ENCODE measurements at places on chromosomes 16 and 17.

- DNase-seq = no peak
These were observed 40.5 kb upstream of the SKAP1 start for GRCh38 chr17:48470388-48471034.

DNA sequence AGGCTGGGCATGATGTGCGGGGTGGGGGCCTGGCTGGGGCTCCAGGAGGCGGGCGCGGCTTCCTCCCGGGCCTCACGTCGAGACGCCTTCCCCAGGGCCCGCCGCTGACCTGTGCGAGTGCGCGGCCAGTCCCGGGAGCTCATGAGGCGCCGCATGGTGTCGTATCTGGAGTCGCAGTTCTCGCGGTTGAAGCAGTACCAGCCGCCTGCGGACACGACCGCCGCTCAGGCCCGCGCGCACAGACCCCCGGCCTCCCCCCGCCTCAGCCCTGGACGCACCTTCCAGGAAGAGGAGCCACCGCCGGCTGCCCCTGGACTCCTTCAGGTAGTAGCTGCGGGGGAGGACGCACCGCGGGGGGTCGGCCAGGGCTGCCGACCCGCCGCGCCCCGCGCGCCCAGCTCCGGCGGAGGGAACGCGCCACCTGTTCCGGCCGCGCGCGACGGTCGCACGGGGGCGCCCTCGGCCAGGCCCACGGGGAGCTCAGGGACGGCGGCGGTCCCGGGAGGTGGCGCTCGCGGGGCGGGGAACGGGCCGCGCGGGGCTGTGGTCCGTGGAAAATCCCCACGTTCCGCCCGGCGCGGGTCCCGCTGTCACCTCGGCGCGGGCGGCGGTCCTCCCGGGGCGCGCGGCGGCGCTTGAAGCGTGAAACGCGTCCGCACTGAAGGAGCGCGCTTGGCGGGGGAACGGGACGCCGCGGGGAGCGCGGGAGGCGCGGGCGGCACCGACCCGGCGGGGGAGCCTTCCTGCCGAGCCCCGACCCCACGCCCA is 1.4 kb downstream of the NOTUM start:
- DNase-seq = peak; percentile 67

GRCh38 chr16:26697807-26698206 is 368.9 kb upstream of the C16orf82 start:
- DNase-seq = no peak

- DNase-seq = no peak
These were observed 16.7 kb downstream of the GNGT2 start for GRCh38 chr17:49193513-49194296.

DNA sequence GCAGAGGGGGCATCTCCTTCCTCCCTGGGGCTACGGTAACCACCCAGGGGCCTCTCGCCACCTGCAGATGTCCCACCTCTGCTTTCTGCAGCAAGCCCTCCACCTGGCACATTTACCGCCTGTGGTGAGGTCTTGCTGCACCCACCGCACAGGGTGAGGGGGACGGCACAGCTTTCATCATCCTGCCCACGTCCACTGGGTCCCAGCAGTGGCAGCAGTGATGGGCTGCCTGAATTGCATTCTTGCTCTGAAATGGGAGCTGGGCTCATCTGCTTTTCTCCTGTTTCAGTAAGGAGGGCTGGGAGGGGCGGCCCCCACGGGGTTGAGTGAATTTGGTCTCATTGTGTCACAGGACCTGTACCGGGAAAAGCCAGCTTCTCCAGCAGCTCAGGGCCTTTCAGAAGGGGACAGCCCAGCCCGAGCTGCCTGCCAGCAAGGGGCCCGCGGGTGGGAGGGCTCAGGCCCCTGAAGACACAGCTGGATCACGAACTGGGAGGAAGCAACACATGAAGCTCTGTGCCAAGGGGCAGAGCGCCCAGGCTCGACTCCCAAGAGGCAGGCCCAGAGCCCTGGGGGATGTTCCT is 12.7 kb downstream of the DNAAF8 start:
- DNase-seq = no peak

- DNase-seq = no peak
These were observed 296.4 kb downstream of the MAP2K6 start for GRCh38 chr17:69710926-69711325.

DNA sequence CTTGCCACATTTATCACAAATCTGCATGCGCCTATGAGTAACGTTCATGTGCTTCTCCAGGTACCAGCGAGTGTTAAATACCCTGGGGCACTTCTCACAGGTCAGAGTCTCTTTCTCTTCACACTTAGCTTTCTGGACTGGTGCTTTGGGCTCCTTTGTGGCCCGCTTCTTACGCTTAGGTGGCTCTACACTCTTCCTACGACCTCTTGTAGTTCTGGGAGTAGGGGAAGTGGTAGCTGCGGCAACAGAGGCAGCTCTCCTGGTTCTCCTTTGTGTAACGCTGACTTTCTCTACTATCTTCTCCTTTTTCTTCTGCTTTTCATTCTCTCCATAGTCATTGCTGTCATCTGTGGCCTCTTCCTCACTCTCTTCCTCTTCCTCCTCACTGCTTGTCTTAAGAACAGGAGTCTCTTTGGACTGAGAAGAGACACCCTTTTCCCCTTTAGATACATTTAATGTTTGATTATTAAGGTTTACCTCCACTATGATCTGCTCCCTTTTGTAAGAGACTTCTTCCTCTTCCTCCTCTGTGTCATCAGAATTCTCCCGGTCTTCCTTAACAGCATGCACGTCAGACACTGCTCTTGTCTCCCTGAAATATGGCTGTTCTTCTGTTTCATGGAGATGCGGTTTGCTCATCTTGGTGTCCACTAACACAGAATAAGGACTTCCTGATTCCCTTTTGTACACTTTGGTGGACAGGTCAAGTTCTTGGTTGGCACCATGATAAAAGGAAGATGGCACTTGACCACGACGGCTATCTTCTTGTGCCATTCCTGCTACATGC is 45.0 kb downstream of the ZNF652 start:
- no peak for DNase-seq

DNA sequence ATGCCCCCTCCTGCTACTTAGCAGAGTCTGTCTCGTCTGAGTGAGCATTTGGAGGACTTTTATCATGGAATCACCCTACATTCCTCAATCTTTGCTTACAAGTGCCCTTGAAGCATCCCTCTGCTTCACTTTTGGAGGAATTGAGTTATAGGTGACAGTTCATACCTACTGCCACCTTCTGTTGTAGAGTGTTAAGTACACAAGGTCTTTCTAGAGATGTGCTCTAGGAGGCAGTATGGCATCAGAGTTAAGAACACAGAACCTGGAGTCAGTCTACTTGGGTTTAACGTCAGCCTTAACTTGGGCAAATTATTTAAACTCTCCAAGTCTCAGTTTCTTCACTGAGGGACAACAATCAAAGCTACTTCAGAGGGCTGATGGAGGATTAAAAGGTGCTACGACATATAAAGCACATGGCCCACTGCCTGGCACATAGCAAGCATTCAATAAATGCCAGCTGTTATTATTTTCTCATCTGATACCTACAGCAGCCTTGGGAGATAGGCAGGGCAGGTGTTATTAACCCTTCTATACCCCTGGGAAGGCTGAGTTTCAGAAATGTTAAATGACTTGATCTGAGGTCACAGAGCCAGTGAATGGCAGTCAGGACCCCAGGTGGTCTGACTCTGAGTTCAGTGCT is 62.2 kb downstream of the UTP18 start:
- peak; percentile 27 for DNase-seq

DNA sequence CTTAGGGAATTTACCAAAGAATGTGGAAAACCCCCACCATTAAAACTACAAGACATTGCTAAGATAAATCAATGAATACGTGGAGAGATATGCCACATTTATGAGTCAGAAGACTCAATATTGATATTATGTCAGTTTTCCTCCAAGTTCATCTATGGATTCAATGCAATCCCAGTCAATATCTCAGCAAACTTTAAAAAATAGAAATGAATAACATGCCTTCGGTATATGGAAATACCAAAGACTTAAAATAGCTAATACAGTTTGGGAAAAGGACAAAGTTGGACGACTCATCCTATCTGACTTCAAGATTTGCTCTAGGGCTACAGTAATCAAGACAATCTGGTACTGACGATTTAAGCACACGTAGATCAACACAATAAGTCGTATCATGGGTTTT is 31.2 kb downstream of the PIK3R5 start:
- DNase-seq = no peak

- DNase-seq = peak; percentile 51
These were observed 724 bp downstream of the GAA start for GRCh38 chr17:80101946-80102663.

DNA sequence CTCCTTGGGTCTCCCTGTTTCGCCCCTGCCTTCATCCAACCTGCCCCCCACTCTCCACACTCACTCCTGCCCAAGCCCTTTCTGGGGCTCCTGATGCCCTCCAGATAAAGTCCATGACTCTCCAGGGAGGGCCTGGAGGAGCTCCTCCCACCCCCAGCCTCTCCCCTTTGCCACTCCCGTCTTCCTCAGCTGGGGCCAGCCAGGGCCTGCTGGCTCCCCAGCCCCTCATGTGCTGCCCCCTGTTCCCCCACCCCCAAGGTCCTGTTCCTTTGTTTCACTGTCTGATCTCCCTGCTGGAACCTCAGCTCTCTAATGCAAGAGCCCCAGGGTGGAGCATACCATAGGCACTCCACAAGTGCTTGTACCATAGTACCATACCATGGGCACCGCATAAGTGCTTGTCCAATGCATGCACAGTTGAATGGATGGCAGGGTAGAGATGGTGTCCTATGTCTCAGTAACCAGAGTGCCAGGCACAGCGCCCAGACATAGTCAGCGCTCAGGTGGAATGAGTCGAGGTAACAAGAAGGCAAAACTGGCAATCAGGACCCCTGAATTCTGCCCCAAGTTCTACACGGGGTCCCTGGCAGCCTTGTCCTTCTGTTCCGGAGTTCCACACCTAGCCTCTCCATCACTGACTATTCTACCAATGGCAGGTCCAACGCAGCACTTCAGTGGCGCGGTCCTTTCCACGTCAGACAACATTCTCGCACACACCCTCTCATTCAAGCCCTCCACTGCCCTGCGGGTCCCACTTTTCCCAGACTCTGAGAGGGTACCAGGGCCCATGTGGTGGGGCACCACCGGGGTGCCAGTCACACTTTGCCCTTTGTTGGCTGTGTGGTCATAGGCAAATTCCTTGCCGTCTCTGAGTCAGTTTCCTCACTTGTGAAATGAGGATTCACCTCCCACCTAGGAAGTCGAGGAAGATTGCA is 1.4 kb downstream of the PLCD3 start:
- DNase-seq = no peak

DNA sequence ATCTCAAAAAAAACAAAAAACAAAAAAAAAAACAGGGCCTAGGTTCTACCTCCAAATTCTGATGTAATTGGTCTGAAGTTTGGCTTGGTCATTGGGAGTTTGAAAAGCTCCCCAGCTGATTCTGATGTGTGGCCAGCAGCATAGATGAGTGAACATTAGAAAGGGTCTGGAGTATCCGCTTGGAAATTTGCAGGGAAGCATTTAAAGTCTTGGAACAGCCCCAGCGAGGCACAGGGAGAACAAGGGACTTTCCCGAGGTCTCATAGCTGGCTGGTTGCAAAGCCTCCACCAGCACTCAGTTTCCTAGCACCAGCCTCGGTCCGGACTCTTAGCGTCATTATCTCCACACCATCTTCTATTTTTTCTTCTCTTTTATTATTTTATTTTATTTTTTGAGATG is 70.8 kb downstream of the RAB11FIP4 start:
- no peak for DNase-seq

DNA sequence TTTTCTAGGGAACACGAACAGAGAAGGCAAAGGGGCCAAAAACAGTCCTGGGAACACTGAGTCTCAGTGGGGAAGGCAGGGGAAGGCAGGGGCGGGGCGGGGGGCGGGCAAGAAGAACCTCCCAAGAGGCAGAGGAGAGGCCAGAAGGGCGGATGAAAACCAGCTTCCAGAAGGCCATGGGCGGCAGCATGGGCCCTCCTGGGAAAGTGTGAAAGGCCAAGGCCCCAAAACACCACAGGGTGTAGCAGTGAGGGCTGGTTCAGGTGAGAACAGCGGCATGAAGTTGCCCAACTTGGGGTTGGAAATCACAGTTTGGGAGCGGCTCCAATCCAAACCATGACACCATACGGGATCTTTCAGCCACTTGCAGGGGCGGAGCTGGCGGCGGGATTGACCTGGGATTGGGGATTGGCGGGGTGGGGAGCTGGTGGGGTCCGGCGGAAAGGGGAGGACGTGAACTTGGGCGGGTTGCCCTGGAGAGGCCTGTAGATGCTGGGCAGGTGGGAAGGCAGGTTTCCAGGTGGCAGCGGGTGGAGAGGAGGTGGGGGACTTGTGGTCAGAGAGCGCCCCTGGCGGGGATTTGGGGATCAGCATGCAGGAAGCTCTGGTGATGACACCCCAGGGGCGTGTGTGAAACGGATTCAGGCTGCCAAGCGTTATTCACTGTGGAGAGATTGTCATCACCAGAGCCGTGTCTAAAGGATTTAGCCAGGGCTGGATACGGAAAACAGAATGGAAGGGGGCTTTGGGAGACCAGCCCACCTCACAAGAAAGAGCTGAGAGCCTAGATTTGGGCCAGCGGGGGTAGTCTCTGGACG is 80.9 kb downstream of the ARHGAP23 start:
- DNase-seq = peak; percentile 91

GRCh38 chr17:8710813-8711212 is 33.8 kb downstream of the CCDC42 start:
- no peak for DNase-seq

DNA sequence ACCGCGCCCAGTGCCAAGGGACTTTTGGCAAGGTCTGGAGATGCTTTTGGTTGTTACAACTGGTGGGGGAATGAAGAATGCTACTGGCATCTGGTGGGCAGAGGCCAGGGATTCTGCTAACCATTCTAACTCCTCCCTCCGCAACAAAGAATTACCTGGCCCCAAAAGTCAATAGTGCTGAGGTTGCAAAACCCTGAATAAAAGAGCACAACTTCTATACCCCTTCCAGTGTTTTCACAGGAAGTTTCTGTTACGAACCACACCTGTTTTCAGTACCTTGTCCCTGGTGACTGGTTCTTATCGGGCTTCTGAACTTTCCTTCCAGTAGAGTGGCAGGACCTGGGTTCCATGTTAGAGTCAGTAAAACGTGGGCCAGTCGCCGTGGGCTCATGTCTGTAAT is 17.3 kb downstream of the ABAT start:
- no peak for DNase-seq

DNA sequence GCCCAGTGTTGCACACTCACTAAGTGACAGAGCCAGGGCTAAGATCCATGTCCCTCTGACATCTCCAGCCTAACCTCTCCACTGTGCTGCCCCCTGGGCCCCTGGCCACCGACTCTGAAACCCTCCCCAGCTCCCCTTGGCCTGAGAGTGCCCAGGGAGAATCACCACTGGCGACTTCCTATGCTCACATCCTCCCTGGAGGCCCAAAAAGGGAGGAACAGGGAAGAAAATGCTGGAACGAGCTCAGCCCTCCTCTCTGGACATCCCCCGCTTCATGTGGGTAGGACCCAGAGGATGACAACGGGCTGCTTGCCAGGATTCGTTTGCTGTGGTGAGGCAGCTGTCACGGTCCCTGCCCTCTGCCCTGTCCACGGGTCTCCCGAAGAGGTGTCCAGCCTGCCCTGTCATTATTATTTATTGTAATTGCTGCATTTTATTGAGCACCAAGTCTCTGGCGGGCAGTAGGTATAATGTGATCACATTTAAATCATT is 153.5 kb upstream of the RPL38 start:
- no peak for DNase-seq

GRCh38 chr17:80395402-80396151 is 19.4 kb upstream of the ENDOV start:
- DNase-seq = no peak

- no peak for DNase-seq
These were observed 1.7 kb downstream of the KRT222 start for GRCh38 chr17:40663252-40663651.

GRCh38 chr16:58753711-58754134 is 19.6 kb upstream of the GOT2 start:
- DNase-seq = no peak

All from HuH-7.5 (cell line).